Stimulated activated CD4-positive, alpha-beta T cell treated with anti-CD3 and anti-CD28 coated beads, Interleukin-4, amount 100 ng/mL, for 48 hours (primary cell): ENCODE measurements at places on chromosomes 13 and 19.

DNA sequence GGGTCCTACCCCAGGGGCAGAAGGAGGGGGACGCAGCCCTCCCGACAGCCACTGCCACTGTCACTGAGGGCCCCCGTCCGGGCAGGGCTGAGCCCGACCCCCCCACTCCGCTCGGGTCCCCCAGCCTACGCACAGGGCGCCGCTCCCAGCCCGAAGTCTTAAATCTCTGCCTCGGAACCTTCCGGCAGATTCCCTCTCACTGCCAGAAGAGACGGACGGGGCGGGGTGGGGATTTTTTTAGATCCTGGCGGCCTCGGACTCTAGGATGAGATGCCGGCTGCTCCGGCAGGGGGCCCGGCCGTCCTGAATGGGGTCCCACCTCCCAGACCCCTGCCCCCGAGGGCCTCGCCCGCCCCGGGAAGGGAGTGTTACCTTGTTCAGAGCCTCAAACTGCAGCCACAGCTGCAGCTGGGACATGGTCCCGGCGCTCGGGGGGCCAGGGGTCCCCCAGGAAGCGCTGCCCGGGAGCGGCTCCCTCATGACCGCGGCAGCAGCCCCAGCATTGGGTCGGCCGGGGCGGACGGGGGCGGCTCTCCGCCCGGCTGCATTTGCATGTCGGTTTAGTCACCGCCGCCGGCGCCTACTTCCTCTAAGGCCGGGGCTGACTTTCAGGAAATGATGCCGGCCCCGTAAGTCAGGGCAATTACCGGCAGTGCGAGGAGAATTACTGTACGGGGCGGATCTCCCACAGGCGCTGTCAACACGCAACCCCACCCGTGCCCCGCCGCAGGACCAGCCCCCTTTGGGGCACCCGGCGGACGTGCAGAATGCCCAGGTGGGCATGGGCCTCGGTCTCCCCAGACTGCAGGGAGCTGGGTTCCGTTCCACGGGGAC, 28.1 kb downstream of the GPX4 start:
- DNase-seq: peak; percentile 83

GRCh38 chr13:97258801-97259200, 36.7 kb downstream of the MBNL2 start:
- no peak for DNase-seq

- no peak for DNase-seq
Measured at GRCh38 chr13:50679321-50679720, 164.2 kb downstream of the DLEU7 start.

DNA sequence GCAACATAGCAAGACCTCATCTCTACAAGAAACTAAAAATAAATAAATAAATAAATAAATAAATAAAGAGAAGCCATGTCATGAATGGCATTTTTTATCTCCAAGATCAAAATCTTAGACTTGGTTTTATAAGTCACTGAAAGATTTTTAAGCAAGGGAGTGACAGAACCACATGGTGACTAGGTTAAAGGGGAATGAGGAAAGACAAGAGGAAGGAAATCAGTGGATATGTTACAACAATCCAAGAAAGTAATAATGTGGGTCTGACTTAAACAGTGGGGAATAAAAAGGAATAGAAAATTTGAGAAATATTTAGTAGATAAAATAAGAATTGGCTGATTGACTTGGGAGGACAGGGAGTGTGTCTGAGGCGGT, 18.8 kb upstream of the MED4 start:
- no peak for DNase-seq

- no peak for DNase-seq
Measured at GRCh38 chr19:39080431-39080830, 3.7 kb upstream of the ACP7 start.

GRCh38 chr19:31450696-31451095, 101.5 kb upstream of the TSHZ3 start:
- no peak for DNase-seq

- no peak for DNase-seq
Measured at GRCh38 chr13:67221630-67222226, 8.4 kb downstream of the PCDH9 start.

DNA sequence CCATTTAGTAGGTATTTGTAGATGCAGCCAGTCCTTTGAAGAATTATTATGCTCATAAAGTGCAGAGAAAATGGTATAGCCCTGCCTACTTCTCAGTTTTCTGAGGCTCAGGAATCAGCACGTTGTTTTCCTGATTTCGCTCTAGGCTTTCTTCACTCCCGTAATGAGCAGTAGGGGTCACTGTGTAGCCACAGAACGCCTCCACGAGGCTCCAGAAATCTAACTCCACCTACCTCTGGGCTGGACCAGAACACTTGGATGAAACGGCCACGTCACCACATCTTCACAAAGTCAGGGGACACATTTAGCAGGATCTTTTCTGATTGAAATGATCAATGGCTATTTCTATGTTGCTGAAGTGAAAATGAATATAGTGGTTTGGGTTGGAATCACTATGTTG, 49.8 kb upstream of the GTF3A start:
- DNase-seq: peak; percentile 60

DNA sequence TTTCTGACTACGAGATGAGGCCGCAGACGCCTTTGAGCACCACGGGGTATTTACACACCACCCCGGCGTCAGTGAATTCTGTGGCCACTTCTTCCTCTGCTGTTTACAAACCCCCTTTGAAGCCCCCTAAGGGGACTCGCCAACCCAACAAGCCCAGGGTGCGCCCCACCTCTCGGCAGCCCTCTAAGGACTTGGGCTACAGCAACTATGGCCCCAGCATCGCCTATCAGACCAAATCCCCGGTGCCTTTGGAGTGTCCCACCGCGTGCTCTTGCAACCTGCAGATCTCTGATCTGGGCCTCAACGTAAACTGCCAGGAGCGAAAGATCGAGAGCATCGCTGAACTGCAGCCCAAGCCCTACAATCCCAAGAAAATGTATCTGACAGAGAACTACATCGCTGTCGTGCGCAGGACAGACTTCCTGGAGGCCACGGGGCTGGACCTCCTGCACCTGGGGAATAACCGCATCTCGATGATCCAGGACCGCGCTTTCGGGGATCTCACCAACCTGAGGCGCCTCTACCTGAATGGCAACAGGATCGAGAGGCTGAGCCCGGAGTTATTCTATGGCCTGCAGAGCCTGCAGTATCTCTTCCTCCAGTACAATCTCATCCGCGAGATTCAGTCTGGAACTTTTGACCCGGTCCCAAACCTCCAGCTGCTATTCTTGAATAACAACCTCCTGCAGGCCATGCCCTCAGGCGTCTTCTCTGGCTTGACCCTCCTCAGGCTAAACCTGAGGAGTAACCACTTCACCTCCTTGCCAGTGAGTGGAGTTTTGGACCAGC, 5.3 kb downstream of the SLITRK5 start:
- DNase-seq: no peak

DNA sequence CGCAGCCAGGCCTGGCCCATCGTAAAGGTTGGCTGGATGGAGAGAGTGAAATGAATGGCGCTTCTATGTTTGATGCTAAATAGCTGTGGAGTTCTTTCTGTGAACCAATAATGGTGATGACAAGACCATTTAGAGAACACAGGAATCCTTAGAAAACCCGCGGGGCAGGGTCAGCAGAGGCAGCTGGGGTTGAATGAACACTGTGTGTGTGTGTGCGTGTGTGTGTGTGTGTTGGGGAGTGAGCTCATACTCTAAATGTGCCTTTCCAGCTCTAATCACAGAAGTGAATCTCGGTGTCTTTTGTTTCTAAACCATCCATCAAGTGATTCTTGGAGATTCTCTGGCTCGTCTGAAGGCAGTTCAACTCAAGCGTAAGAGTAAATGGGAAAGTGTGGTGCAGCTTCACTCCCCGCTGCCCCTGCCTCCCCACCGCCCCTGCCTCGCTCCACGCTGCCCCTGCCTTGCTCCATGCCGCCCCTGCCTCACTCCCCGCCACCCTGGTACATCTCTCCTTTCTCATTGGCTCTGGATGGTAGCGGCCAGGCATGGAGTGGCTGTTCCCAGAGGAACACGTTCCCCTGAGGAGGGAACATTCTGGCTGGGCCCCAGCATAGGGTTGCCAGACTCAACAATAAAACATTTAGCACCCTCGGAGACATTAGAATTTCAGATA, 21.2 kb downstream of the TMPRSS9 start:
- no peak for DNase-seq

- DNase-seq: no peak
Measured at GRCh38 chr13:110521946-110522345, 39.6 kb downstream of the RAB20 start.

DNA sequence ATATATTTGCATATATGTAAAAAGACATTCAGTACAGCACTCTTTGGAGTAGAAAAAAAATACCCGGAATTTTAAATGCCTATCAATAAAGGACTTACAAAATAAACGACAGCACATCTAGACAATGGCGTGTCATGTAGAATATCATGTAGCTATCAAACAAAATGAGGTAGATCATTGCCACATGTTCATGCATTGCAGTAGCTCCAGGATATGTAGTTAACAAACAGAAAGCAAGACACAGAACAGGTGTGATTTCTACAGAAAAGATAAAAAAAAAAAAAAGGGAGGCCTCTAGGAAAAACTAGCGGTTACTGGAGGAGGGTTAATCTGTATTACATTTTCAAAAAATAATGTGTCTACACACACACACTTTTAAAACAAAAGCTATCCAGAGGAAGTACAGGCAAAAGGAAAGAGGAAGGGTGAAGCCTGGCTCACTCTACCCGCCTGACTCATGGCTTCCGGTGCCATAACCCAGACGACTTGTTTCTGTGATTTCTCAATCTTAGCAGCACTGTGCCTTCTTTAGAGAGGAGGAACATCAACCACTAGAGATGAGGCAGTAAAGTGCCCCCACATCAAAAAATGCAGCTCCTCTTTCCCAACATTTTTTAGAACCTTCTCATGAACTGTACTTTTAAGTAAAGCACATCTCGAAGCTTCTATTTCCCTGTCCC, 6.9 kb downstream of the KCTD12 start:
- DNase-seq: peak; percentile 41

DNA sequence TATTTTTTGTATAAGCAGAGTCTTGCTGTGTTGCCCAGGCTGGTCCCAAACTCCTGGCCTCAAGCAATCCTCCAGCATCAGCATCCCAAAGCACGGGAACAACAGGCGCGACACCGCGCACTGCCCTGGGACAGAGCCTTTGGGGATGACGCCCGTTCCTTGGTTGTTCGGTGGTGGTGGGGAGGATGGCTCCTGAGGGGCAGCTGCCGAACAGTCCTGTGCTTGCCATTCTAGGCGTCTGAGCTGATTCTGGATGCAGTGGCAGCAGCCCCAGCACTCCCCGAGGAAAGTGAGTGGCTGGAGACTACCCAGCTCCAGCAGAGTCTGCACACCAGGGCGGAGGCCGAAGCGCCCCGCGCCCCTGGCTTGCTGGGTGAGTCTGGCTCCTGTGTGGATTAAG, 6.8 kb upstream of the ZNF135 start:
- DNase-seq: no peak

- DNase-seq: no peak
Measured at GRCh38 chr13:58343076-58343475, 711.5 kb downstream of the PCDH17 start.

DNA sequence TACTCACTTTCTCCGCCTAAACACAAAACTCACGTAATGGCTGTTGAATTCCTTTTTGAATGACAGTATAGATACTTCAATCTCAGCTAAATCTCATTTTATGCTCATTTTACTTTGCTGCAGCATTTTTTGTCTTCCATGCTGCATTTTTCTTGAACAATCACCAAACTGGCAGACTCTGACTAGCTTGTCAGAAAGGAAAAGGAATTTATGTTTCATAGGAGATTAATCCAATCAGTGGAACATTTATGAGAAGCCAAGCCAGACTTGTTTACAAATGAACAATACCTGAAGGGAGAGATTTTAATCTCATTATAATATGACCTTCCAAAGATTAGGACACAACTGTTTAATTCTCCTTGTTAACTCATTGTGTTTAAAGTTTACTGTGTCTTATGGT, 1044.3 kb downstream of the DIAPH3 start:
- no peak for DNase-seq

- no peak for DNase-seq
Measured at GRCh38 chr13:32924886-32925285, 91.3 kb upstream of the KL start.

DNA sequence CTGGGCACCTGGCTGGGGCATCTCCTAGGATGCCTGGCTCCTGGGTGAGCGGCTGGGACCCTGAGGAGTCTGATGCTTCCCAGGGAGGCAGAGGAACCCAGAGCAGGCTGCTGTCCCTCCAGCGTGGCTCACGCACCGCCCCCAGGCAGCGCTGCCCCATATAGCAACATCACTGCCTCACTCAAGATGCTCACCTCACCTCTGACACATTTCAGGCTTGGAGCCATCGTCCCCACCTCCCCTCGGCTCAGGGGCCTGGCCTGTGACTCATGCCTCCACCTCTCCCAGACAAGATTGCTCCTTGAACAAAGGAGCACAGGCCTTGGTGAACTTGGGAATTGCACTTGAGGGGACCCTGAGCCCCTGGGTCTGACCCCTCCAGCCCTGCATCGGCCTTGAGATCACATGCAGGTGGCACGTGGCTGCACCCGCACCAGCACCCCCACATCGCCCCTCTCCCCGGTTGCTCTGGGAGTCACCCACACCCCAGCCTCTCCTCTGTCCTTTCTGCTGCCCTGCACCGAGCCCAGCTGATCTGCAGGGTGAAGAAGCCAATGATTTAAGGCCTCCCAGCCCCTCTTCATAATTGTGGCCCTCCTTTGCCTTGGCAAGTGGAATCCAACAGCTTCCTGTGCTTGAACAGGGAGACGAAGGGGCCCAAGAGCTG, 11.2 kb downstream of the CEBPA start:
- no peak for DNase-seq

GRCh38 chr19:28595722-28596480, 617.0 kb downstream of the UQCRFS1 start:
- no peak for DNase-seq

GRCh38 chr19:1906985-1907562, 1.9 kb downstream of the ADAT3 start:
- no peak for DNase-seq

GRCh38 chr13:89925107-89925506, 1422.4 kb upstream of the MIR17HG start:
- DNase-seq: no peak

DNA sequence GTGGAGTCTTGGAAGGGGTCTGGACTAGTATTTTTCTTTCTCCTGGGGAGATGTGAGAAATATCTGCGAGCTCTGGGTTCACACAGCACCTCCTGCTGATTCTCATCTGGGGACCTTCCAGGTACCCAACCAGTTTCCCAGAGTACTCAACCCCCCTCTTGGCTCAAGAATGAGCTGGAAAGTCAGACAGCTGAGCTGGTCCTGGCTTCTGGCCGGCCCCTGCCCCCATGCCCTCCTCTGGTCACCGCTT, 2.2 kb upstream of the PDE4A start:
- no peak for DNase-seq

DNA sequence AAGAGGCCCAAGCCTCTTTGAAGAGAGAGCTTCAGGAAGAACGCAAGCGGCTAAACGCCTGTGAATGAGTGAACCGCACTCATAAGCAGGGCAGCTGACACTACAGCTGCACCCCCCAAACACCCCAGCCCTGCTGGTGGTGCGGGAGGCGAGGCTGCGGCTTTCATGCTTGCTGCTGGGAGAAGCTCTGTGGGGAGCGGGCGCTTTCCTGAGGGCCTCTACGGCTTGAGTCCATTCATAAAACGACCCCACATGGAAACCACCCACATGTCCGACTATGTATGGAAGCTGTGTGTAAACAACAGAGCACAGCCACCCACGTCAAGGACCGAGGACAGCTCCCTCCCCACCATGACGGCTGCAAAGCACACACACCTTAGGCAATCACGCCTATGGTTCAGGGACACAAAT, 5.5 kb downstream of the AP3D1 start:
- DNase-seq: no peak

- DNase-seq: no peak
Measured at GRCh38 chr13:91085127-91085526, 262.4 kb upstream of the MIR17HG start.

GRCh38 chr13:112696869-112697465, 7.1 kb downstream of the ATP11A start:
- no peak for DNase-seq

GRCh38 chr13:99226513-99226912, 25.9 kb downstream of the UBAC2 start:
- no peak for DNase-seq
